ENCODE measurements at places on chromosomes 13 and 19.

DNA sequence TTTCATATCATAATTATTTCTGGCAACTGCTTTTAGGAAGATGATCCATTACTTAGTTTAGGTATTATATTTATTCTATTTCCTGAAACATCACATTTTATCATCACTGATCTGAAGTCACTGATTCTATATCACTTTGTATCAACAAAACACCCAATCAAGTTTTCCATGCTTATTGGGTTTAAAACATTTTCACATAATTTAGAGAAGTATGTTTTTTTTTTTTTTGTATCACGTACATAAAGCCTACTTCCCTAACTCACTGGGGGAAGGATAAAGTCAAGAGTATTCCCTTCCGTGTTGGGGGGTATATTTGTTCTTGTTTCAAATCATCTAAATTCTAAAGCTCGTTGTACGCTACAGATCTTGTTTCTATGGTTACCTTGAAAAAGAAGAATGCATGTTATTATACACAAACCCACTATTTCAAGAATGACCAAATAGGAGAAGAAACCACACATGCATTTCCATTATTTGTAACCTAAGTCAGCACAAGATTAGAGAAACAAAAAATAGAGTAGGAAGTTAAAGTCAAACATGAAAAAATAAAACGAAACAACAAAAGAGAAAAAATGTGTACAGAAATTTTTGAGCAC is 637.2 kb upstream of the MIR17HG start:
- DNase-seq = no peak

DNA sequence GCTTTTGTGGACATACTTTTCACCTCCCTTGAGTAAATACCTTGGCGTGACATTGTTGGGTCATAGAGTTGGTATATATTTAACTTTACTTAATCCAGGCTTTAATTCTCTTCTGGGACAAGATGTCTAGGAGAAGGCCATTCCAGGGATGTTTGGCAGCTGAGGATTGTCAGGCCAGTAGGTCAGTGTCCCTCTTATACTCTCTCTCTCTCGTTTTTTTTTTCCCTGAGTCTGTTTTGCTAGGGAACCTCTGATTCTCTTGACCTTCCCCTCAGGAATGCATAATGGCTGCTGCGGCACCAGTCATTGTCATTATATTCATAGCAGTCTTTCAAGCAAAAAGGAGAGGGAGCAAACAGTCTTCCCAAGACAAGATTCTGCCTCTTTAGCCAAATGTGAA is 48.8 kb downstream of the BICRA start:
- DNase-seq = no peak

- no peak for DNase-seq
These were observed at the start of gene FSD1 for GRCh38 chr19:4304538-4305256. Gene FSD1, plus strand, starts transcription at chr19:4304598. Its CDS starts 149 bp downstream, at chr19:4304747.

DNA sequence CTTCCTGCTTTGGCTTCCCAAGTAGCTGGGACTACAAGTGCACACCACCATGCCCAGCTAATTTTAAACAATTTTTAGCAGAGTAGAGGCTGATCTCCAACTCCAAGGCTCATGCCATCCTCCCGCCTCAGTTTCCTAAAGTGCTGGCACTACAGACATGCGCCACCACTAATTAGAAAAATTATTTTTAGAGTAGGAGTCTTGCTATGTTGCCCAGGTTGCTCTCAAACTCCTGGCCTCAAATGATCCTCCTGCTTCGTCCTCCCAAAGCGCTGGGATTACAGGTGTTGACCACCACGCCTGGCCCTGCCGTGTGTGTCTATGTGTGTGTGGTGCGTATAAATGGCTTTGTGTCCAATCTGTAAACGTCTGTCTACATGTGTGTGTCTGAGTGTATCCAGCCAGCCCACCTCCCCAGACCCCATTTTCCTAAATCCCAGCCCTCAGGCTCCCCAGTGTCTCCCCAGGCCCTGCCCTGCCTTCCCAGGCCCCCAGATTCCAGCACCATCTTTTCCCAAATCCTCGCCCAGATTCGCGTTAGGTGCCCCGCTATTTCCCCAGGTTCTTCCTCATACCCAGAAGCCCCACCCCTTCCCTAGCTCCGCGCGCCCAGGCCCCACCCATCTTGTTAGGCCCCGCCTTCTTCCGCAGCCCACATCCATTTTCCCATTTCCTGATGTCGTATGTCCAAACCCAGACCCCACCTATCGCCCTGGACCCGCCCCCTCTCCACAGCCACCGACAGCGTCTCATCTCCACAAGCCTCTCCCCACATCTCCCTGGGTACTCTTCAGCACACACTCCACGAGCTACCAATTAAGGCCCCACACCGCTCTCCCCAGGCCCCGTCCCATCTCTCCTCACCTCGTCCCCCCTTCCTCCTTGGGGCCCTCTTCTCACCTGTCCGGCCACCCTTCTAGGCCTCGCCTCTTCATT is 24.9 kb downstream of the SLC8A2 start:
- DNase-seq = no peak

- no peak for DNase-seq
These were observed 72.2 kb downstream of the CEBPG start for GRCh38 chr19:33445442-33446329.

GRCh38 chr19:4130744-4131438 is 7.0 kb upstream of the MAP2K2 start:
- DNase-seq = no peak

- no peak for DNase-seq
These were observed 101.6 kb upstream of the MYO16 start for GRCh38 chr13:108527844-108528243.

DNA sequence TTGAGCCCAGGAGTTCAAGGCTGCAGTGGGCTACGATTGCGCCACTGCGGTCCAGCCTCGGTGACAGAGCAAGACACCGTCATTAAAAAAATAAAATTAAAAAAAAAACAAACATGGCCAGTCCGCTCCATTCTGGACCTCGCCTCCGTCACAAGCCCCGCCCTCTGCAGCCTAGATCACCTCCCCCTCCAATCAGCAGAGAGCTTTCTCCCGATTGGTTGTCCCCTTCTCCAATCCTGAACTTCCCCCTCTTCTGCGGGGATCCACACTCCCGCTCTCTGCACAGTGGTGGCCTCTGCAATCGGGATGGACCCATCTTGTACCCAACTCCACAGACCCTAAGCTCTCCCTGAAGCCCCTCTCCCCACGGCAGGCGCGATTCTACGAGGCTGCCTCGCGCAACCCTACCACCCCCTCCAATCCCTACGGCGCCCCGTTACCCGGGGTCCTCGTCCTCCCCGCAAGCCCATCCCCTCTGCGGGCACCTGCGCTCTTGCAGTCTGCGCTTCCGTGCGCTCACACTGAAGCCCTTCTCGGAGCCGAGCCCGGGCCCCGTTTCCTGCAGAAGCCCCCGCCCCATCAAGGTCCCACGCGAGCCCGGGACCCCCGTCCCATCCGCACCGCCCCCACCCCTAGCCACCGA is 540 bp downstream of the TMEM160 start:
- peak; percentile 31 for DNase-seq

DNA sequence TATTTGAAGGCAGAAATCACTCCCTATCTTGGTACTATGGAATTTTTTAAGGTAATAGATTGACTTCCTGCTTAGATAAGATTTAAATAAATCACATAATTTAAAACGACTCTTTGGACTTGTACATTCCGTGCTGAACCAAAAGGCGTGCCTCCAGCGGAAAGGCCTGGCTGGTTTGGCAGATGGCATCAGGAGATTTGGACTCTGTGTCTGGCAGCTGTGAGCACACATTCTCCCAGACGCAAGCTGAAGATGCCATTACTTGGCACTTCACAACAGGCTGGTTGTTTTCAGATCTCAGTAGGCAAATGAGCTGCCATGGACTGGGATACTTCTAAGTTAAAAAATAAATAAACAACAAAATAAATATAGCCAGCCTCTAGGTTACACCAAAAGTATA is 104.5 kb upstream of the SLC15A1 start:
- no peak for DNase-seq

- no peak for DNase-seq
These were observed 9.4 kb downstream of the ARHGAP33 start for GRCh38 chr19:35784503-35785338.

- DNase-seq = no peak
These were observed 45.1 kb upstream of the MCF2L start for GRCh38 chr13:112923962-112924361.

DNA sequence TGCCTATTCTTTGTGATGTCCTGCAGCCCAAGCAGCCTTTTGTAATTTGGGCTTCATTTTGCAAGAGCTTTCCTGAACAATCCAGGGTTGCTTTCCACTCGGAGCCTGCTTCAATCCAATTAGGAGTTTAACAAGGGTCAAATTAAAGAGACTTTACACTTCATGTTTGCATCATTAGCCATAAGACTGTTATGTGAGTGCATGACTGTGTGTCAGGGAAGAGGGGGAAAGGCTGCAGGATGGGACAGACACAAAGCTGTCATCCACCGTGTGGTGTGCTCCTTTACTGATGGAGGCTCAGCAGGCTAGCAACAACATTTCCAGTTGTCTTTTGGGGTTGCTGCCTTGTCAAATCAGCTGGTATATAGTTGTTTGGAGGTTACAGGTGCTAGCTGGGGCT is 23.7 kb upstream of the MAB21L1 start:
- no peak for DNase-seq

DNA sequence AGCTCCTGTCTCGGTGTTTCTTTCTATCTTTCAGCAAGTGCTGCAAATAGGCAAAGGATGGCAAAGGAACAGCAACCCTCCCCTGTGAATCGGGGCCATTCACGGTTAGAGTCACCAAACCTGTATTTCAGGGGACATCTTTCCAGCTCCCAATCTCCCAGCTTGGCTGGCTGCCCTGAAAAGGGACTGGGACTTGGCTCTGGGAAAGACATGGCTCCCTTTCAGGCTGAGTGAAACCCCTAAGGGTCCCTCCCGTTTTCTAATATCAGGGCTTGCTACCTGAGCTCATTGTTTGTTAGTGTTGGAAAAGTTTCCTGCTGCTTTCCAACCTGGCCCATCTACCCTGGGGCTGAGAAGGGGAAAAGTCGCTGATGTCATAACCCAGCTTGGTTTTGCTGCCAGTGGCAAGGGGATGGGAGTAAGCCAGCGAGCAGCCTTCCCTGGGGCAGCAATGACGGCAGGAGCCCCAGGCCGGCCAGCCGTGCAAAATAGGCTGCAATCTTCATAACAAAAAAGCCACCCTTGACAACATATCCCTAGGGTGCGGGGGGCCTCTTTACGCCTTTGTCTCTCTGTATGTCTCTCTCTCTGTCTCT is 29.9 kb downstream of the SERP2 start:
- DNase-seq = no peak

DNA sequence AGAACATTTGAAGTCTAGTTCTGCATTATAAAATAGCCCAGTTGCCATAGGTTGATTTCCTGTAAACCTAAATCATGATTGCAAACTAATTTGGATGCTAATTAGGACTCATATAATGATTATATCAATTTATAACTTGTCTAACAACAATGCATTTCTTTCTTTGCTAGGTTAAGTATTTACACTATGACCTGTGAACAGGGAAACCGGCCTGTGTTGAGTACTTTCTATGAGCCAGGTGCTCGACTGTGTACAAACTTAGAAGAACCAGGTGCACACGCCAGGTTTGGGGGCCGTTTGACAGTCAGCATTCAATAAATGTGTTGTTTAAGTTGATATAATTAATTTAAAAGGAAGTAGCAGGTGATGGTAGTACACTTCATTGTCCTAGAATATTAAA is 203.1 kb downstream of the TM9SF2 start:
- no peak for DNase-seq

- DNase-seq = no peak
These were observed 2.8 kb upstream of the CIRBP start for GRCh38 chr19:1266129-1266915.

- no peak for DNase-seq
These were observed 34.2 kb downstream of the TDRD3 start for GRCh38 chr13:60431108-60431700.

- no peak for DNase-seq
These were observed 11.7 kb downstream of the SYDE1 start for GRCh38 chr19:15118789-15119494.

DNA sequence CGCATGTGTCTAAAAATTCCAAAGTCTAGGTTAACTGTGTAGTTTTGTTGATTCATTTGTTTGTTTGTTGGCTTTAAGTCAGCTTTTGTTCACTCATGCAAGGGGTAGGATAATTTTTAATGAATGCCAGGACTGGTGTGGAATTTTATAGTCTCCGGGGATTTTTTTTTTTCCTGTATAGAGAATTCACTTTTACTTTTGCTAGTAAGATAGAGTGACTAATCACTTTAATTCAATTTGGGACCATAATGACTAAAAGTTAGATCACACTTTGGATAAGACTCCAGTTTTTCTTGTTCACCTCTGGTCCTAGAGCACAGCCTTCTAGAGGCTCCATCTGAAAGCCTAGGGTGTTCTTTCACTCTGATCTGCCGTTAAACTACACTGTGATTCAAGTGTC is 1690.0 kb downstream of the PCDH9 start:
- no peak for DNase-seq

DNA sequence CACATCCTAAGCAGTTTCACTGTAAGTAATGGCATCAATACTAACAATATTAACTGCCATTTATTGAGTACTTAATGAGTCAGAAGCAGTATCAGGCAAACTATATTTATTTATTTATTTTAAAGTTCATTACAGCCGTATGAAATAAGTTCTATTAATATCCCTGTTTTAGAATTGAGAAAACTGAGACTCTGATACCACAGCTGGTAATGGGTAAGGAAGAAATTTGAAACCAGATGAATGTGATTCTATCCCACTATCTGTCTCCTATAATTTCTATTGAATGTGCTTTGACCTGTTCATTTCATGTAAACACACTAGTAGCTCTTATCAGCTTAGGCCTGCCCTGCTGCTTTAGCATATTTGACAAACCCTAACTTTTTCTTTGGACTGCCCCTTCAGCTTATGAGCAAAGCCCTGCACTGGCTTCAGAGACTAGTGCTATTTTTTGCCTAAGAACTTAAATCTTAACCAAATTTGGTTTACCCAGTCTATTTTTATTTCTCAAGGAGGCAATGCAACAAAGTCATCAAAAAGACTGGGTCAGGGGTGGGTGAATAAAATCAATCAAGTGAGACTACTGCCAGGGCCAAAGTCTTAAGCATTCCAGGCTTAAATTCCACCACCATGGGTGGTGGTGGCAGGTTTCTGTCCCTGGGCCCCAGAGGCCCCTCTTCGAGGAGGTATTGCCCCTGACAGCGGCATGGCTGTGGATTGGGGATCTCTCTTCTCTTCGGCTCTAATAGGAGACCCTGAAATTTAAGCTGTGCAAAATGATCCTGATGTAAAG is 143.4 kb downstream of the DLEU7 start:
- no peak for DNase-seq
